ENCODE measurements at places on chromosomes 1 and 21.

DNA sequence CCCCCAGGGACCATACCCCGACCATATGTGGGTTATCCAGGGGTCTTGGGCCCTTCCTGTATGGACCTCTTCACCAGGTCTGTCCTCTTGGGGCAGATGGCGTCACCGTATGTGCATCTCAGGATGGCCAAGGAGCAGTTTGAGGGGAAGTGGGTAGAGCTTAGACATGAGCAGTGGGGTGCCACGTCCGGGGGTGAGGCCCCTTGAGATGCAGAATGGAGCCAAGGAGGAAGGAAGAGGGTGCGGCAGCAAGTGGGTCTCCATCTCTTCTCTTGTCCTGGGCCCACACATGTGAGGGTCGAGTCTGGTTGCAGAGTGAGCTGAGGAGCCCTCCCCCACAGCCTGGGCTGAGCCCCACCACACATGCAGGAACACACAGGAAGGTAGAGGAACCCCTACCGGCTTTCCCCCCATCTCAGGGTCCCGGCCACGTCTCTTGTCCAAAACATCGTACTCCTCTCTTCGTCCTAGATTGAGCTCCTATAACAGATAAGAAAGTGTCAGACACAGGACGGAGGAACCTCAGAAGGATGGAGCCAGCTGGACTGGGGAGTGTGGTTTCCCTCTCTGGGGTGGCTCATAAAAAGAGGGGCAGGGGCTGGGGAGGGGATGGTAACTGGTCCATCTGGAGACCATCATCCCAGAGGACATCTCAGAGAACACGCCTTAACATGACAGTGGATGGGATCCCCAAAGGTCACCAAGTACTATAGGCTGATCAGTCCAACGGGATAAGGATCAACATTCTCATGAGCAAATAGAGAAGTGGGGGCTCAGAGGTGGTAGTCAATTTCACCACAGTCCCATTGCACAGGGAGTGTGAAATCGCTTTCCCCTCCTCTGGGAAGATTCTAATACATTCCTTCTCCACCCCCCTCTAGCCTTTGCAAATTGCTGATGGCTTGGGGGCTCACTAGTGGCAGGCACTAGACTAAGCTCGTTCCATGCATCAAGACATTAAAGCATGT, 79.9 kb downstream of the CD247 start:
- no peaks in the 10 kb centered on the region for H3K36me3 ChIP-seq
- no peaks in the 10 kb centered on the region for H3K4me1 ChIP-seq
- no peak for DNase-seq
- no peak overlapping the region for H3K4me3 ChIP-seq
- H3K27me3 ChIP-seq: no peaks in the 10 kb centered on the region

- H3K4me1 ChIP-seq: no peaks in the 10 kb centered on the region
- no peaks in the 10 kb centered on the region for H3K27me3 ChIP-seq
- no peak for DNase-seq
- H3K27ac ChIP-seq: no peak overlapping the region
- H3K4me3 ChIP-seq: no peak overlapping the region
- no peaks in the 10 kb centered on the region for H3K36me3 ChIP-seq
Measured at GRCh38 chr1:155569988-155570592, 7.5 kb upstream of the ASH1L start.

GRCh38 chr1:46302641-46303037, 777 bp downstream of the LRRC41 start:
- peaks cover under 1% of the 10 kb centered on the region for H3K36me3 ChIP-seq
- H3K4me1 ChIP-seq: no peaks in the 10 kb centered on the region
- H3K27ac ChIP-seq: peak overlapping the region; percentile 93
- DNase-seq: peak; percentile 82

DNA sequence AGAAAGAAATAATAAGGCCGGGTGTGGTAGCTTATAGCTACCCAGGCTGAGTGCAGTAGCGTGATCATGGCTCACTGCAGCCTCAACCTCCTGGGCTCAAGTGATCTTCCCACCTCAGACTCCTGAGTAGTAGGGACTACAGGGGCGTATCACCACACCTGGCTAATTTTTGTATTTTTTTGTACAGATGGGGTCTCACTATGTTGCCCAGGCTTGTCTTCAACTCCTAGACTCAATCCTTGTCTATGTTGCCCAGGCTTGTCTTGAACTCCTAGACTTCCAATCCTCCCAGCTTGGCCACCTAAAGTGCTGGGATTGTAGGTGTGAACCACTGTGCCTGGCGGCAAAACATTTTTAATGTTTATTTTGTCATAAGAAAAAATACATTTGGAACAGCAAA, 30.5 kb downstream of the MIXL1 start:
- H3K27ac ChIP-seq: no peak overlapping the region
- no peak for DNase-seq
- H3K27me3 ChIP-seq: no peaks in the 10 kb centered on the region
- no peaks in the 10 kb centered on the region for H3K4me1 ChIP-seq

- H3K4me3 ChIP-seq: no peak overlapping the region
- no peaks in the 10 kb centered on the region for H3K36me3 ChIP-seq
- no peaks in the 10 kb centered on the region for H3K27me3 ChIP-seq
- peak overlapping the region; percentile 18 for H3K27ac ChIP-seq
- H3K4me1 ChIP-seq: no peaks in the 10 kb centered on the region
Measured at GRCh38 chr1:226568975-226569741, 20.6 kb downstream of the STUM start.

- H3K36me3 ChIP-seq: no peaks in the 10 kb centered on the region
- no peak for DNase-seq
- no peaks in the 10 kb centered on the region for H3K4me1 ChIP-seq
- no peak overlapping the region for H3K4me3 ChIP-seq
- H3K27me3 ChIP-seq: no peaks in the 10 kb centered on the region
Measured at GRCh38 chr1:31101147-31101502, 35.6 kb upstream of the PUM1 start.

- DNase-seq: peak; percentile 58
- H3K4me1 ChIP-seq: peaks cover 2% of the 10 kb centered on the region
- no peaks in the 10 kb centered on the region for H3K27me3 ChIP-seq
- no peaks in the 10 kb centered on the region for H3K36me3 ChIP-seq
- no peak overlapping the region for H3K27ac ChIP-seq
- no peak overlapping the region for H3K4me3 ChIP-seq
Measured at GRCh38 chr21:38384675-38385426, 113.4 kb downstream of the ERG start.

DNA sequence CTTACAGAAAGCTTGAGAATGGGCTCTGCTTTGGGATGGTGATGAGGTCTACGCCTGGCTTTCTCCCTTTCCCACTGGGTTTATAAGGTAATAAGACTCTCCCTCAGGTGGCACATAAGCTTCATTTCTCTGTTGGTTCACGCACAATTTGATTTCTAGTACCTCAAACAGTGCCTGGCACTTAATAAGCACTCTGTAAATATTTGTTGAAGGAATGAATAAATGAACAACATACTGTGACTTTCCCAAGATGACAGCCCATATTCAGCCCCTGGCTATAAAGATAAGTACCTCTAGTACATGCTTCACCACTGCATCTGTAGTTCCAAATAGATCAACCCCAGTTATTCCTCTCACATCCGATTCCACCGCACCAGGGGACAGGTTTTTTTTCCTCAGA, 17.8 kb downstream of the COPA start:
- H3K36me3 ChIP-seq: peaks cover 14% of the 10 kb centered on the region
- no peak overlapping the region for H3K27ac ChIP-seq
- peaks cover 1% of the 10 kb centered on the region for H3K4me1 ChIP-seq
- H3K27me3 ChIP-seq: no peaks in the 10 kb centered on the region

DNA sequence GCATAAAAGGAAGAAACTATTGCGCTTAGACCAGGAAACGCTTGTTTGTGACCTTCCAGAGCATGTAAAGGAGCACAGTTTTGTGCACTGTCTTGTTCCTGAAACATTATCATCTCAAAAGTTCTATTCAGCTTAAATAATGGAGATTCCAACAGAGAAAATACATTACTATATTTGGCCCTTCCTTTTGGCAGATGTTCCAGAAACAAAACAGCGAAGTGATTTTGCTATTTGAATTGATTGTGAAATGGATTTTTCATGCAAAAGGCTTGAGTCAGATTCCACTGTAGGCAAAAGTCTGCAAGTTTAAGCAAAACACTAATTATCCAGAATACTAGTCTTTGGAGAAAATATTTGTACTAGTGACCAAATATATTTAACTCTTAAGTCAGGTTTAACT, 80.3 kb upstream of the PTBP2 start:
- no peaks in the 10 kb centered on the region for H3K4me1 ChIP-seq
- H3K36me3 ChIP-seq: no peaks in the 10 kb centered on the region
- no peak for DNase-seq
- no peak overlapping the region for H3K27ac ChIP-seq
- H3K27me3 ChIP-seq: no peaks in the 10 kb centered on the region

DNA sequence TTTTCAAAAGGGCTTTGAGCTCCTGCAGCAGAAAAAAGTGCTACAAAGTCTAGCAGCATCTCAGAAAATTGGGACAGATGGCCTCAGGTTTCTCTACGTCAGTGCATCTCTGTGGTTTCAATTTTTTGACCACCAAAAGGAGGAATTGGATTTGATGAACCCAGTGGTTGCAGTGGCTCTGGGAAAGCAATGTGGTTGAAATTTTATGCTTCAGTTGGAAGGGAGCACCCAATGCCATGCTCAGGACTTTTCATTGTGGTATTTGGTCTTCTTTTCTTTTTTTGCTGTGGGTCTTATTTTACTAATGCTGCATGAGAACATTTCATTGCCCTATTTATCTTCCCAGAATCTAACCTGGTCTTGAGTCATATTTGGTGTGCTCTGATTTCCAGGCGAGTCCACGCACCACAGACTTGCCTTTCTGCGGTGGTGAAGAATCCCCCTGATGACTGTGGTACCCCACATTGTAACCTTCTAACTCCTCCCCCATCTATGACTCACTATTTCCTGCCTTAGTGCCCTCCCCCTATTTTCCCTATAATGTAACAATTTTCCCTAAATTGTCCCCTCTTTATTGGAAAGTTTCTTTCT, 56.7 kb downstream of the S1PR1 start:
- DNase-seq: no peak
- H3K4me3 ChIP-seq: no peak overlapping the region
- H3K27ac ChIP-seq: no peak overlapping the region

DNA sequence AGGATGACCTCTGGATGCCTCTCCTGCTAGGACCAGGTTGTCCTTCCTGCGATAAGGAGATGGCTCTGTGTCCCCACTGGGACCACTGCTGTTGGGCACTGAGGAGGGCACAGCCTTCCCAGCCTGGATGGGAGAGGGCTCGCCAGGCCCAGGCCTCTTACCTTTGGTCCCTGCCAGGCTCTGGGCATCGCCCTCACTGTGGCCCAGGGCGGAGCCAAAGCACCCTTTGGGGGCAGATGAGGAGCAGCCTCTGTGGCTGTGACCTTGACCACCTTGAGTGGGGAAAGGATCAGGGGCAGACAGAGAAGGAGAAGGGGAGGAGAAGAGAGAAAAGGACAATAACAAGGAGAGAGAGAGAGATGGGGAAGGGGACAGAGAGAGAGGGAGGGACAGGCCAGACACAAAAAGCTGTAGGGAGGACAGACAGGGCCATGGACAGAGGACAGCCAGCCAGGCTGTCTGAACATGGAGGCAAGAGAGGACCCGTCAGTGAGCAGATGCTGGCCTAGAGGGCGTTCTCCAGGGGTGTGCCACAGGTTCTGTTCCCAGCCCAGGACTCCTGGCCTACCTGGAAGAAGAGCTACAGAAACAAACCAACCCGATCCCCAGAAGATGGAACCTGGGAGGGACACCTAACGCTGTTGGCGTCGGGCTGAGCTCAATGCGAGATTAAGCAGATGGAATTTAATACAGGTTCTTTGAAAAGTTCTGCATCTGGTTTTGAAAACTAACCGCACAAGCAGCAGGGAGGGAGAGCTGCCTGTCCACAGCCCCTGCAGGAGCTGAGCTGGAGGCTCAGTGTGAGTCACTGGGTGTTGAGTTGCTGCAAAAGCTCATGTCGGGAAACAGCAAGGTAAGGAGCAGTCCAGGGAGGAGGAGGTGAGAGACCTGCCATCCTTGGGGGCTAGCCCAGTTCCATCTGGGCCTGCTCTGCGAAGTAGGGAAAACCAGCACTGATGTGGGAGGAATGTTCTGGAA, 262.1 kb downstream of the PTPRU start:
- H3K4me1 ChIP-seq: no peaks in the 10 kb centered on the region
- no peaks in the 10 kb centered on the region for H3K27me3 ChIP-seq
- H3K27ac ChIP-seq: no peak overlapping the region
- no peak overlapping the region for H3K4me3 ChIP-seq

GRCh38 chr1:19775831-19776230, 23.9 kb downstream of the TMCO4 start:
- H3K36me3 ChIP-seq: peaks cover 14% of the 10 kb centered on the region
- H3K27me3 ChIP-seq: no peaks in the 10 kb centered on the region
- no peaks in the 10 kb centered on the region for H3K4me1 ChIP-seq
- no peak overlapping the region for H3K27ac ChIP-seq
- no peak overlapping the region for H3K4me3 ChIP-seq

GRCh38 chr1:30934613-30935012, 26.1 kb upstream of the SDC3 start:
- H3K27me3 ChIP-seq: no peaks in the 10 kb centered on the region
- H3K4me3 ChIP-seq: no peak overlapping the region
- DNase-seq: no peak
- no peak overlapping the region for H3K27ac ChIP-seq

- H3K4me1 ChIP-seq: no peaks in the 10 kb centered on the region
- no peak overlapping the region for H3K4me3 ChIP-seq
- H3K27ac ChIP-seq: no peak overlapping the region
- H3K36me3 ChIP-seq: no peaks in the 10 kb centered on the region
Measured at GRCh38 chr1:65953170-65953569, 160.5 kb downstream of the PDE4B start.

GRCh38 chr1:92125204-92125603, 45.1 kb downstream of the BTBD8 start:
- H3K27ac ChIP-seq: no peak overlapping the region
- no peaks in the 10 kb centered on the region for H3K4me1 ChIP-seq
- no peaks in the 10 kb centered on the region for H3K36me3 ChIP-seq
- H3K4me3 ChIP-seq: no peak overlapping the region

DNA sequence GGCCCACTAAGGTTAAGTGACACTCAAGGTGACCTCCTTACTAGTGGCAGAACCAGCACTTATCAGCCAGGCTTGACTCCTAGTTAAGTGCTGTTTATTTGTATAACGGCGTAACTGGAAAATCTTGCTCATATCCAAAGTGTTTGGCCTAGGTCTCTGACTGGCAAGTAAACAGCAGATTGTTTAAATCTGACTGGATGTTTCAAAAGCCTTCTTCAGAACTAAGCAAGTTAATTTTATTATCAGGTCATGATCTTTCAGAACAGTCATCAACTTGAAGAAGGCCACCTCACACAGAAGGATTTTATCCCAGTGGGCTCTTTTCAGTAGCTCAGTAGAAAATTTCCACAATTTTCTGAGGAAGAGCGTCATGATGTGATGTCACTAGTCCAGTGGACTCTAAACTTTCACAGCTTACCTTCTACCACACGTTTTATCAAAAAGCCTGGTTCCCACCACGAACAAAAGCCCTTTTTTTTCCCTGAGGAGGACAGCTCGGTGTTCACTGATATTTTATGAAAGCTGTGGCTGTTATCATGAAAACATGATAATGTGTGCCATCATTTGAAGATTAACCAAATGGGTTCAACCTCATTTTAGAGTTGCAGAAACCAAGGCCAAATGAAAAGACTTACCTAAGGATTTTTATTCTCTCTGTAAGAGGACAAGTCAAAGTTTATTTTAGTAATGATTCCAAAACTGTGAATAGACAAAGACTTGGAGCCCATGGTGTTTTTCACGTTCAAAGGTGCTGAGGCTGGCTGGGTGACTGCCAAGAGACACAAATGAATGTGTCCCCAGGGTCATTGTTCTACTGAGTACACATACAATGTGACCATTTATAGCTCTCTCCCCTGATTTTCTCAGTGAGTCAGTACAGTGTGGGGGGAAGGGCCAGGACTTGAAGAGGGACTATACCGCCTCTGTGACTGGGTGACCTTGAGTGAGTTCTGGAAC, 9.1 kb downstream of the SGIP1 start:
- no peak overlapping the region for H3K4me3 ChIP-seq
- peak overlapping the region; percentile 81 for H3K27ac ChIP-seq
- DNase-seq: peak; percentile 71
- H3K27me3 ChIP-seq: no peaks in the 10 kb centered on the region
- no peaks in the 10 kb centered on the region for H3K36me3 ChIP-seq

Data from aorta (tissue), 5 donors.